NCI-H82 (cell line): ENCODE measurements at places on chromosomes 4 and X.

DNA sequence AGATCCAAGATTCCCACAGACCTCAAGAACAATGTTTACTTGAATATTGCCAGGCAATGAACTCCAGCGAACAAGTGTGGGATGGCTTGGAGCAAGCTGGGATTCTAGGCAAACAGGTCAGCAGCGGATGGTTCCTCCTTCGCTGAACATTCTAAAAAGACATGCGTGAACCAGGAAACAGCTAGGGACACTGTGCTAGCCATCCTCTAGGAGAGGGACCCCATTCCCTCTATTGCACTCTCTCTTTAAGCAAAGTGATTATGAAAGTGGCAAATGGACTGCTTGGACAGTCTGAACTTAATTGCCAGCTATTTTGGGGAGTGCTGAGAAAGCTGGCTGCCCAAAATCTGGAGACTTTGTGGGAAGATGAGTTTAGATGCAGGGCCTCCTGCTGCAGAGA is 29.9 kb upstream of the TEC start:
- no peak for DNase-seq

DNA sequence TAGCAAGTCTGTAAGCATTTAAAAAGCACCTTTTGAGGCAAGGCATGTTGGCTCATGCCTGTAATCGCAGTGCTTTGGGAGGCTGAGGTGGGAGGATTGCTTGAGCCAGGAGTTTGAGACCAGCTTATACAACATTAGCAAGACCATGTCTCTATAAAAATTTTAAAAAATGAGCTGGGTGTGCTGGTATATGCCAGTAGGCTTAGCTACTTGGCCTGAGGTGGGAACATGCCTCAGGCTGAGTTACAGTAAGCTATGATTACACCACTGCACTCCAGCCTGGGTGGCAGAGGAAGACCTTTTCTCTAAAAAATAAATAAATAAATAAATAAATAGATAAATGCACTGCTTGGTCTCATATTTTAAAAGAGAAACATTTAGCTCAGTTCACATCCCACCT is 26.8 kb downstream of the BLTP1 start:
- DNase-seq, result no peak

DNA sequence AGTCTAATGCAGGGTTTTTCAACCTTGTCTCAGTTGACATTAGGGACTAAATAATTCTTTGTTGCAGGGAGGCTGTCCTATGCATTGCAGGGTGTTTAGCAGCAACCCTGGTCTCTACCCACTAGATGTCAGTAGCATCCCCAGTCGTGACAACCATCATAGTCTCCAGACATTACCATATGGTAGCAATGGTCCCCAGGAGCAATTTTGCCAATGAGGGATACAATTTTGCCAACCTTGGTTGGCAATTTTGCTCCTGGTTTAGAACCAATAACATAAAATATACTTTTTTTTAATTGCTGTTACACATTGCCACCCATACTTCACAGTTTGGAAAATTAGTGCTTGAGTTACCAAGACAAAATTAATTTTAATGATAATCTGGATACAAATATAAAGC is 6.0 kb downstream of the EREG start:
- DNase-seq, result peak; percentile 75

DNA sequence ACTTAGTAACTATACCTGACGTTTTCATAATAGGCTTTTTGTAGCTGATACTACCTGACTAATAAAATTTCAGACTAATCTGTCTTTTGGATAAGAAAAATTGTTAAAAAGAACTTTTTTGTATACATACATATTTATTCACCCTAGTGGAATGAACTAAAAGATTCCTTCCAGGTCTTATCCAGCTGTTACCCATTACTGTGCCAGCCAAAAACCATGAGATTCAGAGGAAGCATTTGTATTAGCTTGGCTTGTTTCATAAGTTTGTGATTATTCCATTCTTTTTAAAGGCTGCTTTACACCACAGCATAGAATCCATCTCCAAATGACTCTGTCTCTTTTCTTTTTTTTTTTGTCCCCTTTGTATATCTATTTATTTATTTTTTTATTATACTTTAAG is 149.4 kb downstream of the FAT4 start:
- no peak for DNase-seq

DNA sequence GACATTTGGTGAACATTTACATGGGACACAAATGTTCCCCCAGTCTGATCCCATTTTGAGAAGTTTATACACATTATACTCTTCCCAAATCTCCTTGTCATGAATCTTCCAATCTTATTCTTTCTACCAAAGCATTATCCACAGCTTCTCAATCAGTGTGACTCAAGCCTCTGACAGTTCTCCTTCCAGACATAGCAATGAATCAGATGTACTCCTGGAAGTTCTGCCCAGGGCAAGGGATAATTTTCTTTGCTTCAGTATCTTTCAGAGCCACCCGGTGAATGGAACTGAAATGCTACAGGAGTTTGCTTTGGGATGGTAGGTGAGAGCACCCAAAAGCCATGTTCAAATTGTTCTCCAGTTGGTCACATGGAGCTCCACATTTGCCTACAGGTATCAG is 145.5 kb downstream of the ANXA5 start:
- no peak for DNase-seq

DNA sequence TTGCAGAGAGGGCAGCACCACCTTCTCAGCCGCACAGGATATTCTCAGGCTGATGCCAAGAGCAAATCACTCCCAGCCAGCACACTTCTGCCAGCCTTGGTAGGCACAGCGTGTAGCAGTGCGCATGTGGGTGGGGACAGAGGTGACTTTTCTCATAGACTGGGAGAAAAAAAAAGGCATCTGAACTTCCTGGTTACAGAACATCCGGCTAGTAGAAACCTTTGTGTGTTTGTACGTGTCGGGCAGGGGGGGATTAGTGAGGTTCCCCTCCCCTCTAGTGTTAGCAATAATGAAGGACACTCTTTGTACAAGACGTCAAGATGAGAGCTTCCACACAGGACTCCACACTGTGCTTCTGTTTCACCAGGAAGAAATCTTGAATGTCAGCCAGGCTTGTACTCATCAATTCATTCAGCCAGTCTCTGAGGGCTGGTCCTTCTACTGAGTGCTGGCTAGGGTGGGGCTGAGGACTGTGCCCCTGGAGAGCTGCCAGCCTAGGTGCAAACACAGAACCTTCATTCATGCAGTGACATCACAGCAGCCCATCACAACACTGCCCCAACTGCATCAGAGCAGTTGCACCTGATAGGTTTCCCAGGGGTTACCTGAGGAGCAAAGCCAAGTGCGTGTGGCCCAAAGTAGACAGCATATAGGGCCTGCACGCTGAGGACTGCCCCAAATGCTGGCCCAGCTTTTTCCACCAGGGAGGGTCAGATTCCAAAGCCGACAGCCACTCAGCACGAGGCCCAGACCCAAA is 34.7 kb downstream of the SLC25A5 start:
- no peak for DNase-seq

DNA sequence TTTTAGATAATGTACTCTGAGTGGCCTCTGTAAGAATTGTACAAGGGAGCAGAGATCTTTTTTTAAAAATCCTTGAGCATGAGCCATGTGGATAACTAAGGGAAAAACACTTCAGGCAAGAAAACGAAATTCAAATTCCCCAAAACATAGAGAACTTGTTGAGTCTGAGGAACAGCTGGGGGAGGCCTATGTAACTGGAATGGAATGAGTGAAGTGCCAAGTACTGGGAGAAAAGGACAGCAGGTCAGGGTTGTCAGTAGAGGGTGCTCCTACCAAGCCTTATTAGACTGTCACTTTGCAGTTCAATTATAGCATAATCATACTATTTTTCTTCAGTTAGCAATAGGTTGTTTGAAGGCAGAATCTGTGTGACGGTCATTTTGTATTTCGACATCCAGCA is 135.1 kb downstream of the ARHGAP6 start:
- no peak for DNase-seq

DNA sequence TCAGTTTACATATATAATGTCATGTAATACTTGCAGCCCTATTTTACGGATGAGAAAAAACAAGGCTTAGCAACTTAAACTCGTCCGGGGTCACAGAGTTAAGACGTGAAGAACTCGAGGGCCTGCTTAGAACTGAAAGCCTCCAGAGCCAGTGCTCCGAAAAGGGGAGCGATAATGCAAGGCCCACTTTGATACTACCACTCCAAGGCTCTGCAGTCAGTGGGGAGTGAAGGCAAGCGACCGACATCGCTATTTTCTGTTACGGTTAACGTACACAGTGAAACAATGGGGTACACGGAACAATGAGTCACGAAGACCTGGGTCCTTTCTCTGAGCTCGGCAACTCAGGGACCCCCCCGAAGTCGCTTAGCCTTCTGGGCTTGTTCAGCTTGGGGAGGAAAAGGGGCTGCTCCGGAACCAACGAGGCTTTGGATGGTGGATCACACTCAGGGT is 965 bp downstream of the PPA2 start:
- DNase-seq, result peak; percentile 59

DNA sequence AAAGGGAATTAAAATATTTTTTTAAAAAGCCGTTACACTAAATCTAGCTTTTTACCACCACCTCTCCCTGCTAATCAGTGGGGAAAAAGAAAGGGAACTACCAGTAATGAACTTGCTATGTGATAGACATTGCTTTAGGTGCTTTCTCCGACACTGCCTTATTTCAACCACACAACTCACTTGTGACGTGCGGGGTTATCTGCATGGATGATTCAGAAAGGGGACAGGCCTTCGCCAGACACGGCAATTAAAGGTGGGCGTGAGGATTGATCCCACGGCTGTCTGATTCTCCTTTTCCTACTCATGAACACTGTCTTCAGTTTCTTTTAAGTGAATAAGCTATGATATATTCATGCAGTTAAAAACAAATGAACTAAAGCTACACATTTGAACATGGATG is 882 bp upstream of the CXCR3 start:
- no peak for DNase-seq

GRCh38 chrX:71098302-71098701 is 2.7 kb downstream of the FOXO4 start:
- DNase-seq, result peak; percentile 82

GRCh38 chr4:185716141-185716551 is 95.8 kb downstream of the SORBS2 start:
- no peak for DNase-seq

- DNase-seq, result no peak
Observed at GRCh38 chrX:75303795-75304194, 29.9 kb downstream of the UPRT start.

GRCh38 chr4:38664706-38665401 is 855 bp downstream of the KLF3 start:
- DNase-seq, result peak; percentile 54

DNA sequence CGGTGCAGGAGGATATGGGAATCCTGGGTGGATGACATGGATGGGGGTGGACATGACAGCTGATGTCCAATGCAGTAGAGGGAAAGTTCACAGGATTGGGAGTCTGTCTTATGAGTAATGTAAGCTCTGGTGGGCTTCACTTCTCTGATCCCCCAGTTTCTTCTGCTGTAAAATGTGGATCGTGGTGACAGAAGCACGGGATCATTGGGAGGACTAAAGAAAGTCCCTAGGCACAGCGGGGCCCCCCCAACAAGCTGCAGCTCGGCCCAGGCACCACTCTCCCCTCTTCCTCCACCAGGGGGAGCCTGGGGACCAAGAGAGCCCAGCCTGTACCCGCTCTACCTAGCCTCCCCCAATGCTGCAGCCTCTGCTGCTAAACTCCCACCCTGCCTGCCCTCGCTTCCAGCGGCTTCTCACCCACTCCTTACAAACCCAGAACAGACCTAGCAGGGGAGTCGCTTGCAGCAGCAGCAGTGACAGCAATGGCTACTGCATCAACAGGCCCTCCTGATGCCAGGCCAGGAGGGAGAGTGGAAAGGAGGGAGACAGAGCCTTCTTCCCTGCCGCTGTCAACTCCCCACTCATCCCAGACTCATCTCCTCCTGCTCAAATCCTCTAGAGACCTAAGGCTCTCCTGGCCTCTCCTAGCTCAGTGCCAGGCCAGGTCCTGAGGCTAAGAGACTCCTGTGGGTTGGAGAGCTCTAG is 36.1 kb upstream of the IQSEC2 start:
- DNase-seq, result peak; percentile 78

GRCh38 chr4:128355305-128355704 is 67.7 kb upstream of the PGRMC2 start:
- DNase-seq, result no peak

DNA sequence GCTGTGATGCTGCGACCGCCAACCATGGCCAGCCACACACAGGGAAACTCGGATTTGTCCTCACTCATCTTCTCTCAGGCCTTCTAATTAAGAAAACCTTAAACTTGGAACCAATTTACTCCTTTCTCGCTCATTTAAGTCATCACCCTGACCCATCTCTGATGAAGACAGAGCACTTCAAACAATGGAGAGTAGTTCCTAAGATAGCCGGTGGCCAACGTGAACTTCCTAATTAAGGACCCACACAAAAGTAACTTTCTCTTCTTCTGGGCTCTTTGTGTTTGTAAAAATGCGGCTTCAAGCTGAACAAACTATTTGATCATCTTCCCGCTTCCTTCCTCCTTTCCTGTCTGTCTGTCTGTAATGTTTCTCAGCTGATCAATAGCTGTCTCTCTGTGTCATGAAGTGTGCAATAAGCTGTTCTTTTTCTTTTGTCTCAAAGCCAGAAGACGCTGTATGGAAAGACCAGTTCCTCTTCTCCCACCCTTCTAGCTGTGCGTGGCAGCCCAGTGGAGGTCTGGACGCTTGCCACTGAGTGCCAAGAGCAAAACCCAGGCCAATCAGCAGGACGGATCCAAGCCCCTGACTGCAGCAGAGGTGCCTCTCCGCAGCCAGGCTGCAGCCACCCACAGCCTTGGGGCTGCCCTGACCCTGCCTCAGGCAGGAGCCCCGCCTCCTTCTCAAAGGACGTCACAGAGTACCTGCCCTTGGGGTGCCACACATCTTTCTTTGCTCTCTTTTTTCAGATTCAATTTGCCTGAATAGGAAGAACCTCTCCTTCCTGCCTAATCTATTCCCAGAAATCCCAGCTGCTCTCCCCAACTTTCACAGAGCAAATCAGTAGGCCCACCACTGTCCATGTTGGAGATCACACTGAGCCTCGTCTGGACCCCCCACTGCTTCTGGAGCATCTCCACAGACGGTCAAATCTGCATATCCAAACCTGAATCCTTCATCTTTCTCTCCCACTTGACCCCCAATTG is 59.3 kb downstream of the MAML3 start:
- no peak for DNase-seq

DNA sequence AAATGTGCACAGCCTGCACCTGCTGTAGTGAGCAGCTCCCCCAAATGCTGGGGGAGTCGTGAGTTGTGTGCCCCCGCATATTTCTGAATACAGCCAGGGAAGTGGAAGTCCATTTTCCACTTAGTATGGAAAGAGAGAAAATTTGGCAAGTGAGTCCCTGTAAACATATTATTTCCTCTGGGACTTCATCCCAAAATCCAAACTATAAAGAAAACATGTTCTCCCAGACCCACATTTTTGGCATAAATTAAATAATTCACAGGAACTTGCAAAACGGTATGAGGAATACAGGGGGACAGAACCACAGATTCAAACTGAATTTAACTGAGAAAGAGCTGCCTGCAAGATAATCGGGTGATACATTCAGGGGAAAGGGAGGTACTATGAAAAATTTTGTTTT is 107.2 kb downstream of the GPR143 start:
- DNase-seq, result no peak

- no peak for DNase-seq
Observed at GRCh38 chr4:51923343-51923742, 80.4 kb downstream of the DCUN1D4 start.

- no peak for DNase-seq
Observed at GRCh38 chr4:706834-707598, 1.4 kb downstream of the PCGF3 start.
